ENCODE measurements at places on chromosomes 2 and 18. TPM values are rescaled to one million over a fixed set of nuclear protein-coding genes. Genes with fewer than 3 reads are reported as not detected.

Gene MBP
- 12.1 TPM for total RNA-seq

Gene MRPL30
- total RNA-seq: 27.2 TPM

Gene SMAD7
- 23.8 TPM for total RNA-seq

Gene CFAP65
- 2.6 TPM for total RNA-seq

Gene CD8B2
- not detected for total RNA-seq

Gene IL18R1
- 4.4 TPM for total RNA-seq

DNA sequence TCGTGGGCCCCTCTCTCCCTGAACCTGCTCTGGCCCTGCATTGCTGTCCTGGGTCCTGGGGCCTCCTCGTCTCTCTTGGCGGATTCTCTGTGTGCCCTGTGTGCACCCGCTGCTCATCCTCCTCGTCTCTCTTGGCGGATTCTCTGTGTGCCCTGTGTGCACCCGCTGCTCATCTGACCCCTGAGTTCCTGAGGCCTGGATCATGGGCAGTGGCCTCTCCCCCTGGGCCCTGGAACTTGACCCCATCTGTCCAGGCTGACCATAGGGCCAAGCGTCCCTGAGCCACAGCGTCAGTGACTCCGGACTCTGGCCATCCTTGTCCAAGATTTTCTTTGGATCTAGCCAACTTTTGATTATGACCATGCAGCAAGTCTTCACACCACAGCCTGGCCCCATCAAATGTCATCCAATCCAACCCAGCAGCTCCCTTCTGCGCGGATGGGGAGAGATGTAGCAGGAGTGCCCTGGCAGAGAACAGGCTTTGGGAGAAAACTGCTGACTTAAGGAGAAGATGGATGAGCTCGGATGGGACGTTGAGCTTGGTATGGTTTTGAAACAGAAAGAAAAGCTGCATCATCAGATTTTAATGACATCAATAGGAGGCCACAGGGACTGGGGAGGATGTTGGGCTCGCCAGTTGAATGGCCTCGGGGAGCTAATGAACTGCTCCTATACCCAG lies 455.1 kb upstream of the HS6ST1 start:
- DNase-seq: no peak

DNA sequence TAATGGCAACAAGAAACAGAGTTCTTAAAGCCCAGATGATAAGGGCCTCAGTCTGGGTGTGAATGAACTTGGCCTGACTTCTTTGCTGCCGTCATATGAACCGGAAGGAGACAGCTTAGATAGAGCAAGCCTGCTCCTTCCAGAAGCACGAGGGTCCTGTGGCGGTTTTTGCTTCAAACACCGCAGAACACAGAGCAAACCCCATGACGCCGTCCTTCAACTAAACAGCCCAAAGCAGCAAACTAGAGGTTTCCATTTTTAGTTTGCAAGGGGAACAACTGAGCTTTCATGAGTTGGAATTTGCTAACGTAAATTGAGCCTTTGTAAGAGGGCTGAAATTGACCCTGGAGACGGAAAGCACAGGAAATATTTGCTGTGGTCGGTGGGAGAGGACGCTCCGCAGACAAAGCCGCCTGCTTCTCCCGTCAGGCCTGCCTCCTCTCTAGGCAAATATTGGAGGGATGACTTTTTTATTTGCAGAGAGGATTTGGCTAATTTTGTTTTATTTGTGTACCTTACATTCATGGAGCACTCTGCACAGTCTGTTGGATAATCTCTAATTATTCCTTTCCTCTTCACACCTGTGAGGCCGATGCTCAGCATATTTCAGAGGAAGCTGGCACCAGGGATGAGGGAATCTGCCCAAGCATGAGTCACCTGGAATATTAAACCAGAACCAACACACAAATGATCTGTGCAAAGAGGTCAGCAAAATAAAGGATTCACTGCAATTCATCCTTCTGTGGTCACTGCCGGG lies 134.0 kb upstream of the NCK2 start:
- DNase-seq: no peak

GRCh38 chr2:120451334-120451733 lies 105.4 kb downstream of the INHBB start:
- no peak for DNase-seq

GRCh38 chr2:101107241-101107640 lies 43.9 kb downstream of the TBC1D8 start:
- DNase-seq: no peak

- DNase-seq: no peak
Measured at GRCh38 chr18:57651914-57652313, 30.3 kb upstream of the NARS1 start.

- no peak for DNase-seq
Measured at GRCh38 chr2:78009289-78009688, 487.1 kb upstream of the LRRTM4 start.

DNA sequence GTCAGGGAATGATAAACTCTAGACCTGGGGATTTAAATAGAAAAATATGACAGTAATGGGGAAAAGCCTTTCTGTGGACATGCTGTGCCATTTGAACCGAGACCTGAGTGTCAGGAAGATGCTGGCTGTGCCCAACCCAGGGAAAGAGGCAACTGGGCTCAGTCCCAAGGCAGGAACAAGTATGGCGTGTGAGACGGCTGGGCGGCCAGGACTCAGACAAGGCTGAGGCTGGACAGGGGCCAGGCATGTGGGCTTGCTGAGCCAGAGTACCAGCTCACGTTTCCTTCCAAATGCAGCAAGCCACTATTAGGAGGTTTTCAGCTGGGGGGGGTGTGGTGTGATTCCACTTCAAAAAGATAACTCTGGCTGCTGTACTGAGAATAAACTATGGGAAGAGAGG lies 92.4 kb downstream of the INPP5D start:
- DNase-seq: peak; percentile 21

GRCh38 chr2:111522231-111522768 lies 361.7 kb downstream of the ANAPC1 start:
- DNase-seq: no peak

DNA sequence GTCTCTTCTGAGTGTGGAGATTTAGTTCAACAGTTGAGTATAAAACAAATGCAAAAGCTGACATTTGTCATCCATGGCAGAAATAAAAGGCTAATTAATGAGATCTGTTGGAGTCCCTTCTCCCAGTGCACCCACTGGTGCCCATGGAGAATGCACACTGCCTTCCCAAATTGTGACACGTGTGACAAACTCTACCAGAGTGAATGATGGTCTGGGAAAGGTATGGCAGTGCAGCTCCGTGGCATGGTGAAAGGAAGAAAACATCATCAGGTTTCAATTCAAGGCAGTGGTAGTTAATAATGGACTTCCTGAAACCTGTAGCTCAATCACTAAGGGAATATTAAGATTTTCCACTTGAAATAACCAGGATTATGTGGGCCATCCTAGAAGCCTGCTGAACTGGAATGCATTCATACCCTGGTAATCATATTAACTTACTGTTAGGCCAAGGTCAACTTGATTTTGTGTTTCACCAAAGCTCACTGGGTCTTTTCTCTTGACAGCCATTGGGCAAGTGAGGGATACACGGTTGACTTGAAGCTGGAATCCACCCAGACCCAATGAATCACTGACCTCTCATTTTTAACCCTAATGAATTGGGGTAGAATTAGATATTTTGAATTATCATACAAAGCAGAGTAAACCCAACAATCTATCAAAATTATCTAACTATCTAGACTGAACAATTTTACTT lies 167.6 kb downstream of the AFF3 start:
- no peak for DNase-seq

- no peak for DNase-seq
Measured at GRCh38 chr2:54586062-54586461, 129.9 kb downstream of the SPTBN1 start.

DNA sequence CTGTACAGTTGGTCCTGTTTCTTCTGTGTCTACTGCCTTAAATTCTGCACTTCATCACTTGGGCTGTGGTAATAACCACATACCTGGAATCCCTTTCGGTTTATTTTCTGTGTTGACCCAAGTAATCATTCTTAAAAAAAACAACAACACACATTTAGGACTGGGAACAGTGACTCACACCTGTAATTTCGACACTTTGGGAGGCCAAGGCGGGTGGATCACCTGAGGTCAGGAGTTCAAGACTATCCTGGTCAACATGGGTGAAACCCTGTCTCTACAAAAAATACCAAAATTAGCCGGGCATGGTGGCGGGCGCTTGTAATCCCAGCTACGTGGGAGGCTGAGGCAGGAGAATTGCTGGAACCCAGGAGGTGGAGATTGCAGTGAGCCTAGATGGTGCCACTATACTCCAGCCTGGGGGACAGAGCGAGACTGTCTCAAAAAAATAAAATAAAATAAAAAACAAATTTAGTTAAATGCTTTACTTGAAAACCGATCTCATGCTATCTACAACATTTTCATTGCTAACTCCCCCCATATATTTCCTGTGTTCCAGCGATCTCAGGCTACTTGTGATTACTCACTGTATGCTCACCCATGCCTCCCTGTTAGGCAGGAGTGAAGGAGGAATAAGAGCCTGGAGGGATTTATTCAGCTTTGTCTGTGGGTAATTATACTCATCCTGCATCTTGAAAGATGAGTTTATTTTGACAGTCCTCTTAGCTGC lies 18.2 kb downstream of the ACSL3 start:
- no peak for DNase-seq

- no peak for DNase-seq
Measured at GRCh38 chr2:20015482-20016083, 3.1 kb upstream of the MATN3 start.

DNA sequence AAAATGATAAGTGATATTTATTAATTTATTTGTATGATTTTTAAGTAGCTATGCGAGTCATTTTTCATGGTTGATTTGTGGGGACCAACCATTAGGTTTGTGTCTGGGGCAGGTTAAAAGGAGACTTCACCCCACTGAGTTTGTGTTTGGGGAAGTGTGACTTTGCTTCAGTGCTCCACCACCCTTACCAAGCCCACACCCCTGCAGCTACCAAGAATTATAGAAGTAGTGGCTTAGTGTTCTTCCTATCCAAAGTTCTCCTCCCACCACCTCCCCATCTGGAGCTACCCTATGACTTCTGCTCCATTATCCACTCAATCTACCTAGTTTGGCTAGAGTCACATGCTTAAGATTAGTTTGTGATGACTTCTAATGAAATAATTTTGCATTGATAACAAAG lies 182.1 kb upstream of the ZEB2 start:
- DNase-seq: no peak

DNA sequence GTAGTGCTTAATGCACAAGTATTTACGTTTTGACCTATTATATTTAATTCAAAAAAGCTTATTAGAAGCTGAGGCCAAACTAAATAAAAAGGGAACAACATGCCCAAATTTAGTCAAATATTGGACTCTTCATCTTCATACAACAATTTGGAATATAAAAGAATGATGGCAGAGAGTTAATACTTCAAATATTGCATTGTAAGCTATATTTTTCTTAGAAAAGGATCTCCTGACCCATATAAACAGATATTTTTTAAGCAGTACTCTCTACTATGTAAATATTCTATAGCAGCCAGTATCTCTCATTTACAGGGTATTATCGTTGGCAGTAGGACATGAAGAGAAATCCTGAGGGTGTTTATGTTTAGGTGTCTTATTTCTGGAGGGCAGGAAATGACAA lies 531.2 kb downstream of the NYAP2 start:
- no peak for DNase-seq

DNA sequence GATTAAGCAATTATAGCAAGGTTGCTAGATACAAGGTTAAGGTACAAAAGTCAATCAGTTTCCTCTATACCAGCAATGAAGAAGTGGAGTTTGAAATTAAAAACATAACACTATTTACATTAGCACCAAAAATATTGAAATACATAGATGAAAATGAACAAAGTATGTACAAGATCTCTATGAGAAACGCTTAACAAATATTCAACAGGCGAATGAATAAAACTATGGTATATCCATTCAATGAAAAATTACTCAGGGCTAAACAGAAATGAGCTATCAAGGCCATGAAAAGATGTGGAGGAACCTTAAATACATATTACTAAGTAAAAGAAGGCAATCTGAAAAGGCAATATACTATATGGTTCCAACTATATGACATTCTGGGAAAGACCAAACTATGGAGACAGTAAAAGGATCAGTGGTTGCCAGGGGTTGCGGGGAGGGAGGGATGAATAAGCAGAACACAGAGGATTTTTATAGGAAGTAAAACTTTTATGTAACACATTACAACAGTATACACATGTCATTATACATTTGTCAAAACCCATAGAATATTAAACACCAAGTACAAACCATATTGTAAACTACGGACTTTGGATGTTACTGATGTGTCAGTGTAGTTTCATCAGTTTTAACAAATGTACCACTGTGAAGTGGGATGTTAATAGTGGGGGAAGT lies 62.1 kb downstream of the RMDN2 start:
- no peak for DNase-seq

DNA sequence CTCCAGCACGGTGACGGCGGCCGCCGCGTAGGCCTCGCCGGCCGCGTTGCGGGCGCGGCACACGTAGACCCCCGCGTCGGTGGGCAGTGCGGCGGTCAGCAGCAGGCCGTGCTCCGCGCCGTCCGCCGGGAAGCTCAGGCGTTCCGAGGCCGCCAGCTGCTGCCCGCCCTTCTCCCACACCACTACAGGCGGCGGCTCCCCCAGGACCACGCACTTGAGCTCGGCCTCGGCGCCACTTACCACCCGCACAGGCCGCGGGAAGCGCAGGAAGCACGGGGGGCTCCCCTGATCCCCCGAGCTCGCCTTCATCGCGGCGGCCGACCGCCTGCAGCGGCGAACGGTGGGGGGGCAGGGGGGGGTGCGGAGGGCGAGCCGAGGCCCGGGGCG lies 422 bp downstream of the OBSL1 start:
- no peak for DNase-seq

DNA sequence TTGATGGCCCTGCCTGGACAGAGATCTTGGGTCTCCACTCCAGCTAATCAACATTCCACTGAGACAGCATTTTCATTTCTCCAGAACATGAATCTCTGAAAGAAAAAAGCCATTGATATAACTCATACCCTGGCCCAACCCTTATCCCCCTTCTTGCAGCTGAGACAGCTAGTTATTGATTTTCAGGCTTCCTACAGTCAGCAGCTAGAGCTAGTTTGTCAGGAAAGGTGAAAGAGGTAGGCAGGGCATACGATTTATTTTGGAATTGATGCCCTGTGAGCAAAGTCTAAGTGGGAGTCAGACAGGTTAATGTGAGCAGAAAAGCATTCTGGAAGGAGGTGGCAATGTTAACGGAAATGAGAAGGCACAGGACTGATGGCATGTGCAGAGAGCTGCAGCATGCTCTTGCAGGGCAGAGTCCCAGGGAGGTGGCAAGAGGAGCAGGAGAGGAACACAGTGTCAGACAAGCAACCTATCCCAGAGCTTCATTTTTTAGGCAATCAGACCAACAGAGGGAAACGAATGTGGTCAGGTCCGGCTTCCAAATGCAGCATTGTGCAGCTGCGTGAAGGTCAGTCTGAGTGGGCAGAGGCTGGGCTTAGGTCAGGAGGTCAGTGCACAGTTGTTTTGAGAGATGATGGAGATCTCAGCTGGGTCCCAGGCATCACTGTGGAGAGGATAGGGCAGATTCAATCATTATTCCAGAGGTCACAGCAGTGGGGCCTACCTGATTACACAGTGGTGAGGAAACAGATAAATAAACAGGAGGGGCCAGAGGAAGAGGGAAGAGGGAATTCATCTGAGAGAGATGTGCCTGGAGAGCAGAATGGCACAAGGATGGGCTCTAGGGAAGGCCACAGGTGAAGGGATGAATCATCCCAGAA lies 134.8 kb downstream of the CMPK2 start:
- no peak for DNase-seq
